ENCODE measurements at places on chromosomes 5 and 9. TPM values are rescaled to one million over a fixed set of nuclear protein-coding genes. Genes with fewer than 3 reads are reported as not detected.
A peak's percentile ranks its signal among the peaks of the same experiment; 100 is the strongest.

- peaks cover 9% of the 10 kb centered on the region for H3K4me1 ChIP-seq
- H3K27ac ChIP-seq = no peak overlapping the region
- no peaks in the 10 kb centered on the region for H3K27me3 ChIP-seq
Observed at GRCh38 chr5:173903396-173904140, 15.4 kb downstream of the CPEB4 start.

DNA sequence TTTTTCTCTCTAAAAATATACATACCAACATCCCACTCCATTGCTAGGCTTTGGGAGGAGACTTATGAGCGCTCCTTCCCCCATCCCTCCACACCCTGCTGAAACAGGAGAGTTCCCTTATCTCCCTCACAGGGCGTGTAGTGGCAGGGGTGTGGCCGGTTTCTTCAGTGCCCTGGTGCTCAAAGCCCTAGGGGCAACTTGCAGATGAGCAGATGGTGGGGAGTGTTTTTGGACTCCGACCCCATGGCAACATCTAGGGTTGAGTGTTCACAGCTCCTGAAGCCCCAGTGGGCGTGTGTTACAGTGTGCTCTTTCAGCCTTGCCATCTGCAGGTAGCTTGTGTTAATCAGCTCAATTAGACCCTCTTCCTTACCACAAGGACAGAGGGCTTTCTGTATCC, 409.5 kb downstream of the MAT2B start:
- no peak overlapping the region for H3K27ac ChIP-seq
- H3K27me3 ChIP-seq = no peaks in the 10 kb centered on the region
- no peak overlapping the region for H3K4me3 ChIP-seq
- DNase-seq = no peak
- no peaks in the 10 kb centered on the region for H3K4me1 ChIP-seq

BICD2 gene
- 15.5 TPM for total RNA-seq

GRCh38 chr5:67196537-67197059, at the start of gene CD180:
CD180 (minus strand) TSS chr5:67196799; CDS start chr5:67196641, 158 bp downstream.
- no peak for DNase-seq
- H3K4me1 ChIP-seq = peaks cover 53% of the 10 kb centered on the region
- no peak within 1 kb of the TSS for H3K27ac ChIP-seq
- no peaks in the 10 kb centered on the region for H3K27me3 ChIP-seq
- H3K36me3 ChIP-seq = peaks cover 3% of the 10 kb centered on the region

- H3K27me3 ChIP-seq = no peaks in the 10 kb centered on the region
- no peaks in the 10 kb centered on the region for H3K4me1 ChIP-seq
- H3K36me3 ChIP-seq = peaks cover 2% of the 10 kb centered on the region
- no peak overlapping the region for H3K27ac ChIP-seq
- no peak overlapping the region for H3K4me3 ChIP-seq
Observed at GRCh38 chr5:40866844-40867243, 25.7 kb downstream of the CARD6 start.

DNA sequence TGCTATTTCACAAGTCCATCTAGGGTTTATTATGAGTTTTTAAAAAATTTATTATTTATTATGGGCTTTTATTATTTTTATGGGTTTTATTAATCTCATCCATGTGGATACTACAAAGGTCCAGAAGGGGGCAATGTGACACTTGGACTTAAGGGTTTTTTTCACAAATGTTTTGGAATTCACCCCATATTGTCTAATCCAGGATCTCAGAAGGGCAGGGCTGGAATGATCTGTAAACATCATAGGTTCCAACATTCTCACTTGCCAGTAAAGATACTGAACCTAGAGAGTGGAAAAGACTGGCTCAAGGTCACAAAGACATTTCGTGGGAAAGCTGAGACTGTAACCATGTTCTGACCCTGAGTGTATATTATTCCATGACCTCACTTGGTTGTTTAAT, 35.6 kb downstream of the NIM1K start:
- no peaks in the 10 kb centered on the region for H3K36me3 ChIP-seq
- no peak overlapping the region for H3K4me3 ChIP-seq
- no peaks in the 10 kb centered on the region for H3K4me1 ChIP-seq

DNA sequence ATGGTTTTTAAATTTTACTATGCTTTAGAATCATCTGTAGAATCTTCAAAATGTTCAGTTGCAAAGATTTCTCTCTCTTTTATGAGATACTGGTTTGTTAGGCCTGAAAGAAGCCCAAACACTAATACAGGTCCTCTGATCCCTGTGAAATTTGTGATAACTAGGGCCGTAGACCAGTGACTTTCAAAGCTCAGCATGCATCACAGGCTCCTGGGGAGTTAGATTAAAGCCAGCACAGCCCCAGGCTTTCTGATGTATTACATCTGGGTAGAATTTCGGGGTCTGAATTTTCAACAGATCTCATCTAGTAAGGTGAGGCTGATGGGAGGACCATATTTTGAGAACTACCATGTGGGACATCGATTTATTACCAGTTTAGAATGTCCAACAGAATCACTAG, 194.1 kb upstream of the PTPRD start:
- no peak overlapping the region for H3K27ac ChIP-seq
- no peak overlapping the region for H3K4me3 ChIP-seq
- no peaks in the 10 kb centered on the region for H3K4me1 ChIP-seq
- DNase-seq = no peak
- peaks cover 5% of the 10 kb centered on the region for H3K36me3 ChIP-seq

CDKN2A gene
- total RNA-seq = 2.8 TPM

DNA sequence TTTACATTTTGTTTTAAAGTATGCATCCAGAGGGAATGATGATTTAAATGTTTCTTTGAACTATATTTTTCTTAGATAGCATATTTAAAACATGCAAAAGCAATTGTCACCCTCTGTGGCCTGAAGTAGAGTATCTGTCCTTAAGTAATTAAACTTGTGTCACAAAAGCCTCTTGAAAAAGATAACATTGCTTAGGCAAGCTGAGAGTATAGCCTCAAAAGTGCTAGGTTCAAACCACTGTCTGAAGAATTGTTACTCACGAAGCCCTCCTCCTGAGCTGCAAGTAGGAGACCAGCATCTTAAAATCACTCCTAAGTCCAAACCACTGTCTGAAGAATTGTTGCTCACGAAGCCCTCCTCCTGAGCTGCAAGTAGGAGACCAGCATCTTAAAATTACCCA, 378.0 kb upstream of the PRR16 start:
- no peak overlapping the region for H3K4me3 ChIP-seq
- no peaks in the 10 kb centered on the region for H3K27me3 ChIP-seq
- DNase-seq = no peak

DNA sequence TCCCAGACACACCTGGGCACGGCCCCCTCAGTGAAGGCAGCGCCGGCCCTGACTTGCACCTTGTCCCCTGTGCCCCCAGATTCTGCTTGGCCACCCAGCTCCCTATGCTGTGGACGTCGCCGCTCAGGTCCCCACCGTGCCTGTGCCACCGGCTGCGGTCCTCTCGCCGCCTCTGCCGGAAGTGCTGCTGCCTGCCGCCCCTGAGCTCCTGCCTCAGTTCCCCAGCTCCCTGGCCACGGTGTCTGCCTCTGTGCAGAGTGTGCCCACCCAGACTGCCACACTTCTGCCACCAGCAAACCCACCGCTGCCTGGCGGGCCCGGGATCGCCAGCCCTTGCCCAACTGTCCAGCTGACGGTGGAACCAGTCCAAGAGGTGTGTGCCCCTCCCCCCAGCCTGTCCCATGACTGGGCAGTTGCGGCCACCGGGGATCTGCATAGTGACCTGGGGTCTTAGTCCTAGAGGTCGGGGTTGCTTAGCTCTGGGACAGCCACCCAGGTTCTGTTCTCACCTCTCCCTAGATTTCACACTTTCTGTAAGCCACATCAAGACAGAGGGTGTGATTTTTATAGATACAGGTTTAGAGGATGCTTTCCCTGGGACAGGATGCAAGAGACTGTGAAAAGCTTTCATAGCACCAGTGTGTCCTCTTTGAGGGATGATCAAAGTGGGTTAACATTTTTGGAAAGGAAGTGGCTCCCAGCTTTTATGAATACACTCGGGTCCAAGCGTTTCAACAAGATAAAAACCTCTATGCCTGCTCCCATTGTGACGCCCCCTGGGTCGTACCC, 78.0 kb downstream of the WNK2 start:
- H3K4me3 ChIP-seq = no peak overlapping the region
- no peaks in the 10 kb centered on the region for H3K4me1 ChIP-seq
- DNase-seq = no peak
- no peaks in the 10 kb centered on the region for H3K27me3 ChIP-seq
- no peak overlapping the region for H3K27ac ChIP-seq

GRCh38 chr9:5561828-5562488, 51.6 kb downstream of the PDCD1LG2 start:
- H3K27ac ChIP-seq = no peak overlapping the region
- peaks cover 12% of the 10 kb centered on the region for H3K36me3 ChIP-seq
- H3K4me1 ChIP-seq = peaks cover 42% of the 10 kb centered on the region
- H3K27me3 ChIP-seq = no peaks in the 10 kb centered on the region

DNA sequence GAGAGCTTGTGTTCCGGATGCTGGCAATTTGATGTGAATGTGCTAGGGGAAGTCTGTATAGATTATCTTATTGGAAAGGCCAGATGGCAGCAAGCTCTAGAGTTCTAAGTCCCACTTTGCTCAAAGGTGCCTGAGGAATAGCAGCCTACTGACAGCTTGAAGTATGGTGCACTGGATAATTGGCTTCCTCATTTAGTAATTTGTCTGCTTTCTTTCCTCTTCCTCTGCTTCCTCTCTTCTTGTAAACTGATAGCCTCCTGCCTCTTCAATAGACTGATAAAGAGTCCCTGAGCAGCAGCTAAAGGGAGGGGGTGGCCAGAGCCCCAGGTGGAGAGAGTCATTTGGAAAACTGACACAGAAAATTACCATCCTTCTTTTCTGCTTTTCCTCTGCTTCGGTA, 177.3 kb downstream of the FGF1 start:
- peak overlapping the region; percentile 62 for H3K27ac ChIP-seq
- DNase-seq = no peak
- H3K36me3 ChIP-seq = no peaks in the 10 kb centered on the region
- H3K4me1 ChIP-seq = peaks cover 46% of the 10 kb centered on the region
- H3K4me3 ChIP-seq = peak overlapping the region; percentile 60

TAF11L7 gene
- total RNA-seq = not detected

GRCh38 chr9:115057559-115057958, 60.4 kb downstream of the TNC start:
- H3K4me3 ChIP-seq = no peak overlapping the region
- H3K4me1 ChIP-seq = no peaks in the 10 kb centered on the region
- H3K27ac ChIP-seq = no peak overlapping the region
- peaks cover 78% of the 10 kb centered on the region for H3K27me3 ChIP-seq
- no peaks in the 10 kb centered on the region for H3K36me3 ChIP-seq

DNA sequence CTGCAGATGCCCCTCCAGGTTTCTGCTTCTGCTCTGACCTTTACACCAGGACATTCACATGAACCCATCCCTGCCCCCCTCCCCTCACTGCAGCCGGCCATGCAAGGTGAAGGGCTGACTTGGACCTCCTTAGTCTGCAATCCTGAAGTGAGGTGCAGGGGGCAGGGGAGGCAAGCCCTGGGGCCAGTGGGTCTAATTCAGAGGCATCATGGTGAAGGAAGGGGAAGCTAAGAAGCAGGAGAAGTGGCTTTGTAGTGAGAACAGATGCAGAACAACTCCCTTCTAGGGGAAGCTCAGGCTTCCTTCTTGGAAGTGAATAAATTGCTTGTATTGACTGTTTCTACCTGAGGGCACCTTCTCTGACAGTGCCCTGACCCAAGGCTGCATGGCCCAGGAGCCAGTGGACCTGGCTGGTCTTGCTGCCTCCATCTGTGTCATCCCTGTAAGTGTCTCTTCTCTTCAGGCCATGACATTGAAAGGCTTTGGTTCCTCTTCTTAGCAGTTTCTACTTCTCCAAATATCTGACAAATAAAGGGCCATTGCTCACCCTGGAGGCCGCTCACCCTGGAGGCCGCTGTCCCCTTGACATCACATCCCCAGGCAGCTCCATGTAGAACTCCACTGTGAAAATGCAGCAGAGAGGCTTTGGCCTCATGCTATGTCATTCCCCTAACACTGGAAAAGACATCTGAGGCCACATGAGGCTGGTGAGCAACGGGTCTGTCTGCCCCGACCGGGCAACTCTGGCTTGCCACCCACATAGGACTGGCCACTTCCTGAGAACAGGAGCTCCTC, 55.3 kb downstream of the GADD45G start:
- peaks cover 25% of the 10 kb centered on the region for H3K4me1 ChIP-seq
- H3K27ac ChIP-seq = no peak overlapping the region
- H3K4me3 ChIP-seq = no peak overlapping the region
- no peaks in the 10 kb centered on the region for H3K36me3 ChIP-seq
- H3K27me3 ChIP-seq = peaks cover 6% of the 10 kb centered on the region

DNA sequence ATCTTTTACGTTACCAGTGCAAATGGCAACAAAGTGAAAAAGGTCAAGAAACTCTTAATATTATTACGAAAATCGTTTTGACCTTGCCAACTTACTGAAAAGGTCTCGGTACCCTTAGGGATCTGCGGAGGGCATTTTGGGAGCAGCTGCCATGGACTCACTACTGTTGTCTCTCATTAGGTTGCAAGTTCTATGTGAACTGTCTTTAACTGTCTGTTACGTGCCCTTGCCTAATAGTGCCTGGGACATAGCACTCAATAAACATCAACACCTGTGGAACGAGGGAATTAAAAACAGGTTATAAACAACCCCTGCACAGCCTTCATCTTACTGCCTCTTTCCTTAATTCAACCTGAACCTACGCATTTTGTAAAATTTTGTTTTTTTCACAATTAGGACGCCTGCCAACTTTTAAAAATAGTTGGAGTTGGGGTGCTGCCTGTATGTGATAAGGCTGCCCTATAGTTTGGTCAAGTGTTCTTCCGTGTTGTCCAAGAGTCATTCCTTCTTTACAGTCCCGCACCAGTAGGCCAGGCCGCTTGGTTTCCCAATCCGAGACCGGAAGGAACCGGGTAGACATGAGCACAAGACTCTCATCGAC, 527 bp upstream of the SREK1 start:
- H3K27ac ChIP-seq = peak overlapping the region; percentile 98
- peak overlapping the region; percentile 99 for H3K4me3 ChIP-seq
- no peaks in the 10 kb centered on the region for H3K27me3 ChIP-seq
- no peak for DNase-seq
- peaks cover 2% of the 10 kb centered on the region for H3K36me3 ChIP-seq

GRCh38 chr5:135505973-135506372, 29.8 kb downstream of the NEUROG1 start:
- H3K4me1 ChIP-seq = peaks cover 5% of the 10 kb centered on the region
- H3K27ac ChIP-seq = no peak overlapping the region
- DNase-seq = no peak
- no peak overlapping the region for H3K4me3 ChIP-seq
- no peaks in the 10 kb centered on the region for H3K36me3 ChIP-seq
- peaks cover 57% of the 10 kb centered on the region for H3K27me3 ChIP-seq

DNA sequence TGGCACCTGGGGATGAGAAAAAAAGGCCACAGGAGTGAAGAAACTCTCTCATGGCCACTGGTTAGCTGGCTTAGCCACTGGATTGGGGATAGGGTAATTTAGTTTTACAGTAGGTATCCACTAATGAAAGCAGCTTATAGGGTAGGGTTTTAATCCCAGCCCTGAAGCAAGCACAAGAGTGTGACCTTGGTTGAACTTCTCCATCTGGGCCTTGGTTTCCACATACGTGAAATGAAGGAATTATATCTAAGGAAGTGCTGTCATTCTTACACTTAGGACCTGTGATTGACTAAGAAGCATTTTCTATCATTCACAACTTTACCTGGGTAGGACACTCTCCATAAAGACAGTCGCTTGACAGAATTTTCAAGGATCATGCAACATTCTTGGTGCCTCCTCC, 49.6 kb downstream of the FAT2 start:
- H3K27me3 ChIP-seq = no peaks in the 10 kb centered on the region
- peaks cover 15% of the 10 kb centered on the region for H3K4me1 ChIP-seq
- no peaks in the 10 kb centered on the region for H3K36me3 ChIP-seq
- H3K27ac ChIP-seq = no peak overlapping the region

GRCh38 chr5:109880907-109881685, 191.4 kb downstream of the MAN2A1 start:
- H3K27ac ChIP-seq = no peak overlapping the region
- H3K36me3 ChIP-seq = no peaks in the 10 kb centered on the region
- H3K4me3 ChIP-seq = no peak overlapping the region
- peaks cover 34% of the 10 kb centered on the region for H3K4me1 ChIP-seq

- H3K4me3 ChIP-seq = no peak overlapping the region
- H3K27ac ChIP-seq = no peak overlapping the region
Observed at GRCh38 chr5:26009742-26010141, 1028.6 kb downstream of the CDH9 start.
